ENCODE measurements at places on chromosomes 6 and 20.

DNA sequence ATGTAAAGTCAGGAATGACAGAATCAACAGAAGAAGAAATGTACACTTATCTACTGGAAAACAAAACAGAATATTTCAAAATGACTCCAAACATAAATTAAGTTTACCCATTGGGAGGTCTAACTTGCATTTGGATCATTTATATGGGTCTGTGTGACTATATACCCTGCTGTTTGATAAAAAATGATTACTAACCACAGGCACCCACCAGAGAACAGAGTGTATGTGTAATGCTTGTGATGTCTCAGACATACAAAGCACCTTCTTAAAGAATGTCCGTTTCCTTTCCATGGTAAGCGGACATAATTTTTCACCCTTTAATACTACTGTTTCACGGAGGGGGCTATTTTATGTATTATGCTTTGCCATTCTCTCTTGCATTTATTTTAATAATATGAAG lies 19.2 kb downstream of the SIM1 start:
- no peak for DNase-seq

DNA sequence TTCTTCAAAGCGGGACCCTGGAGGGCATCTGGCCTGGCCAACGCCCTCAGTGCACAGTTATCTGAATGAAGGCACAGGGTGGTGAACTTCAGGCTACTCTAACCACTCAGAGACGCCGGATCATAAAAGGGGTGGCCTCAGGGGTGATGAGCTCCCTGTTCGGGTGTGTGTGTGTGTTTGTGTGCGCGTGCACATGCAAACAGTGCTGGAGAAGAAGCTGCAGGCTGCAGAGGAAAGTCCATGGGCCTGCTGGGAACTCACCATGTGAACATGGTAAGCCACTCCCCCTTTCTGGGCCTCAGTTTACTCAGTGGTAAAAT lies 42.0 kb downstream of the KIAA1755 start:
- DNase-seq, result no peak

- DNase-seq, result no peak
Observed at GRCh38 chr6:77383026-77383425, 80.3 kb downstream of the HTR1B start.

- no peak for DNase-seq
Observed at GRCh38 chr20:64146301-64146935, 17.8 kb upstream of the MYT1 start.

GRCh38 chr6:63589952-63590411 lies 17.7 kb downstream of the LOC128125822 start:
- DNase-seq, result no peak

DNA sequence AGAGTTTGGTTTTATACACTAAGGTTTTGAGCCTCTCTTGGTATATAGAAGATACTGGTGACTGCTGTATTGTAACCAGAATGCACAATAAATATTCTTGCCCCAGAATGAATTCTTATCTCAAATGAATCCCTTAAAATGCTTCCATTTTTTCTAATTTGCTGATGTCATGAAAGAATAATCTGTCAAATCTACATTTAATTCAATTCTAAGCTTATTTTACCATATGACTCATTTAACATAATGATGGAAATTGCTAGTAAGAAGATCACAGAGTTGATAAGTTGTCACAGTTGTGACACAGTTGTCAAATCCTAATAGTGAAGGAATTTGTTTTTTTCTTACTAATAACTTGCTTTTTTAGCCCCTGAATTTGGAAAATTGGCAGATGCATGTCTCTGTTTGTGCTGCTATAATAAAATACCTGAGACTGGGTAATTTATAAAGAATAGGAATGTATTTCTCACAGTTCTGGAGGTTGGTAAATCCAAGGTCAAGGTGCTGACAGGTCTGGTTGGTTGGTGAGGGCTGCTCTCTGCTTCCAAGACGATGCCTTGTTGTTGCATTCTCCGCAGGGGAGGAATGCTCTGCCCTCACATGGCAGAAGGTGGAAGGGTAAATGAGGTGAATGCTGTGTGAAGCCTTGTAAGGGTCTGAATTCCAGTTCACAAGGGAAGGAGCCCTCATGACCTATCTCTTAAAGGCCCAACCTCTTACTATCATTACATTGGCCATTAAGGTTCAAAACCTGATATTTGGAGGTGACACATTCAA lies 4.7 kb downstream of the ECT2L start:
- DNase-seq, result no peak

DNA sequence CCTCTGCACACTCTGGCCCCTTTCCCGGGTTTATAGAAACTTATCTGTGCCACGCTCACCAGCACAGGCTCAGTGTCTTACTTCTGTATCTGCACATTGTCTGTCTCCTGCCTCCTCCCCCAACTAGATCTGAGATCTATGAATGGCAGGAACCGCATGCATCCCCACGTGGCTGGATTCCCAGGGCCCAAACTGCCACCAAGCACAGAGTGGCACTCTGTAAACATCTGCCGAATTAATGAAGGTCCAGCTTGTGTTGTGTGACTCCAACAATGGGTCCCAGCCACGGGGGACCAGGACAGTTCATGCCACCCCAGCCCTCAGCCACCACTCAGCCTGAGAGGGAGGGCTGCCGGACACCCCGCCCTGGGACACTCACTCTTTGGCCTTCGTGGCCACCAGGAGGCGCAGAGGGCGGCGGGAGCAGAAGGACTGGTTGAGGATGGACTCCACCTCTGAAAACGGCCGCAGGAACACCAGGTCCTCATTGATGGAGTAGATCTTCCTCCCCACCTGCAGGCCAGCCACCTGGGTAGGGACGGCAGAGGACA lies 171.1 kb downstream of the PREX1 start:
- DNase-seq, result no peak

DNA sequence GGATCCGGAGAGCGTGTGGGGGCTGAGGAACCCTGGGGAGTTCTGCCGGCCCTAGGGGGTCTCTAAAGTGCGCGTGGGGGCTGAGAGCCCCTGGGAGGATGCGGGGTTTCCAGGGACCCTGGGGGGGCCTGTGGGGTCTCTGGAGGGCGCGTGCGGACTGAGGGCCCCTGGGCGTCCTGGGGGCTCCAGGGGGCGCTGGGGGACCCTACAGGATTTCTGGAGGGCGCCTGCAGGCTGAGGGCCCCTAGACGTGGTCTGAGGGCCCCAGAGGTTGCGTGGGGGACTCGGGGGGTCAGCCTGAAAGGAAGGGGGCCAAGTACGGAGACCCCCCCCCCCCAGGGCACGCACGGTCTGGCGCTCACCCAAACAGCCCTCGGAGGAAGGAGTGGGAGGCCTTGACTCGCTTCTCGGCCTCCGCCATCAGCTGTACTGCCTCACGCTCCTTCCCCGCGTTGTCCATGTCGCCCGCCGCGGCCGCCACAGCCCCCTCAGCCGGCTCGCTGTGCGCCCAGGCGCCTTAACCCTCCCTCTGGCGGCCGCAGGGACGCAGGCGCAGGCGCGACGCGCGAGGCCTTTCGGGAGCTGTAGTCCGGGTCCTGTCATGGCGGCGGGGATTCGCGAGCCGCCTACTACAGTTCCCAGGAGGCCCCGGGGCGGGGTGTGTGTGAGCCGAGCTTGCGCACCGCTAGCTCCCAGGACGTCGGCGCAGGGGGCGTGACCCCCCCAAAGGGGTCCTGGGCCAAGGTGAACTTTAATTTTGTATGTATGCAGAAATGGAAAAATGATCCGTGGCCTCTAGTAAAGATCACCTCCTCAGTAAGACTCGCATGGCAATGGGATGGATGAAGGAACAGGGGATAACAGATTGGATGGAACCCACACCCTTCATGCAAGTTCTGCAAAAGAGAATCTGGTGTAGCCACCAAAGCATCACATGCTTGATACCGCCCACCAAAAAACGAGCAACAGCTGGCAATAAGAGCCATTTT lies at the start of gene NAPB:
Gene NAPB, minus strand, starts transcription at position 546 of the 989 bp plus-strand sequence. Its CDS starts 86 bp downstream, at position 460.
- DNase-seq, result peak; percentile 92

- DNase-seq, result no peak
Observed at GRCh38 chr6:85364344-85364743, 85.5 kb upstream of the NT5E start.

DNA sequence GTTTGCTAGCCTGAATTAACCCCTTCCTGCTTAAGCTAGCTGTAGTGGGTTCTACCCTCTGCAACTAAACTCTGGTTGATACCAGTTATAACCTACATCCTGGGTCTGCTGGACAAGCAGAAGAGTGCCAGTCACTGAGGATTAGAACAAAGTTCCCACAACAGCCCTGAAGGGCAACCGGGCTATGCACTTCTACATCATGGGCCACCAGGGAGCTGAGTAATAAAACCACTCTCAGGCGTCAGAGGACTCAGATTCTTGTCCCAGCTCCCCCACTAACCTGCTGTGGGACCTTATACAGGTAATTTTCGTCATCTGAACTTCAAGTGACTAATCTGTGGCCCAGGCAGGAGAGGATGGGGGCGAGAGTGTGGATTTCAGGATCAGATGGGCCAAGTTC lies 56.8 kb downstream of the EYA2 start:
- no peak for DNase-seq

DNA sequence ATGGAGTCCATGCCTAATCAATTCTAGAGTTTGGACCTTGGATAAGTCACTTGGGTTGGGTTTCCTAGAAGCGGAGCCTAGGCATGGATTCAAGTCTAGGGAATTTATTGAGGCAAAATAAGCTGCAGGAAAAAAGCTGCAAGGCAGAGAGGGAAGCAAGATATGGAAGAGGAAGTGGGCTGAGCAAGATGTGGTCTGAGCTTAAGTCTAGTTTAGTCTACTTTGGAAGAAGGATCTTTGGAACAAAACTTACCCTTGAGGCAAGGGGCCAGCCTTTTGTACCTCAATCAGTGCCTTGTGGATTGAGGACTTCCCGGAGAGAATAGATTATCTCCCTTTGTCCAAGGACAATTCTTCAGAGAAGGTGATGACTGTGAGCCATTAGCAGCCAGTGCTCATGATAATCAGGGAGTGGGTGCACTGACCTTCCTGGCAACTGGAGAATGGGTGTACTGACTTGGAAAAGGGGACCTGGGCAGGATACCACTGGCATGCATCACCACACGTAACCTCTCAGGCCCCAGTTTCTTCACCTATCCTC lies 10.9 kb downstream of the ZSCAN9 start:
- DNase-seq, result no peak

DNA sequence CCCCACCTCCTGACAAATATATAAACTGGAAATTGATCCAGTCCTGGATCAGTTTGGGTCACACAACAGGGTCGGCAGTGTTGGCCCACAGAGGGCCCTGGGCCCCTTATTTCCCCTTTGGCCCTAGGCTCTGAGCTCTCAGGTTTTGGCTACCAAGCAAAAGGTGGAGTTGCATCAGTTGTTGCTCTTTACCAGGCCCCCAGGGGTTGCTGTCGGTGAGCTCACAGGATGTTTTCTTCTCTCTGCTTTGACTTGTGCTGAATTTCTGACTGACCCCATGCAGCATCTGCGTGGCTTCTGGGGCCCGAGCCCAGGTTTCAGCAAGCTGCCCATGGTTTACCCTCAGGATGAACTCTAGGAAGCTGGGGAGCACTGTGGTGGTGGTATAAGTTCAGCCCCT lies 44.6 kb downstream of the PPARD start:
- DNase-seq, result no peak

DNA sequence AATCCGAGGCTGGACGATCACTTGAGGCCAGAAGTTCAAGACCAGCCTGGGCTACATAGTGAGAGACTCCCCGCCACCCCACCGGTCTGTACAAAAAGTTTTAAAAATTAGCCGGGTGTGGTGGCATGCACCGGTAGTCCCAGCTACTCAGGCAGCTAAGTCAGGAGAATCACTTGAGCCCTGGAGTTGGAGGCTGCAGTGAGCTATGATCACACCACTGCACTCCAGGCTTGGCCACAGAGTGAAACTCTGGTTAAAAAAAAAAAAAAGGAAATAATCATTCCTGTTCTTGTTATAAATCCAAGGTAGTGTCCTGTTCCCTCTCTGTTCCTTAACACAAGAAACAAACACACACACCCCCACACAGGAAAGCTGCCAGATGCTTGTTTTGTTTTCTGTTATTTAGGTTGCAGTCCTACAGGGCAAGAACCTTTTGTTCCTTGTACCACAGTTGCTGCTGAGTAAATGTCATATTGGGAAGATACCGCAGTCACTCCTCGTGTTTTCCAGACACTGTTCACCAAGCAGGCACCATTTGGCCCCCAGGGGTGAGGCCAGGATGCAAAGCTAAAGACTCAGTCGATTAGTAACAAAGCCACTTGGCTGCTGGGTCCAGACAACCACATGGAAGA lies 28.9 kb downstream of the ASIP start:
- no peak for DNase-seq

DNA sequence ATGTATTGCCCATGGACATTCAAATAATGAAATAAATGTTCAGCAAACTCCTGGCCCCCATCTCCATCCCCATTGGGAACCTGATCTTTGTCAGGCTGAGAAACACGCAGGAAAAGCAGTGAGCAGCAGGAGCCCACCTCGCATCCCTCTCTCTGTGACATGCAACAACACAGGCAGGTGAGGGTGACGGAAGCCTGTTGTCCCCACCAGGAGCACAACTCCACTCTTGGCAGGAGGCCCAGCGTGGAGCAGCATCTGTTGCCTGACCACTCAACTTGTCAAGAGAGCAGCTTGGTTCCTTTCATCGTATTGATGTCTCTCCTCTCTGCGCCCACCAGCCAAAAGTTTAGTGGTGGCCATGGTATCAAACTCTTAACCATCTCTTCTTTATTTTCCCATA lies 586.9 kb upstream of the ARID1B start:
- no peak for DNase-seq

GRCh38 chr6:1554141-1554475 lies 55.6 kb upstream of the FOXC1 start:
- no peak for DNase-seq

DNA sequence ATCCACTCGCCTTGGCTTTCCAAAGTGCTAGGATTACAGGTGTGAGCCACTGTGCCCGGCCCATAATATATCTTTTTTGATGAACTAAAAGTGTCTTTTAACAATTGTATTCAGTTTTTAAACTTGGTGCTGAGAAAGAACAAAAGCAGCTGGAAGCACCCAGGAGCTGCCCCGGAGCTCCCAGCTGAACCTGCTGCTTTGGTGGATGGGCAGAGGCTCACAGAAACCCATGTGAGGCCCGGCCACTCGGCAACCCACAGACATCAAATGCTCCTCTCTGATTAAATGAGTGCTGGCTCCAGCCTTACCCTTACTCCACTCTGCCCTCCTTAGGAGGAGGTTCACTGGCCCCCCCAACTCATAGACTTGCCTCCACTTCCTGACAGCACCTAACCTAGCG lies 59.4 kb upstream of the FRMD1 start:
- no peak for DNase-seq

DNA sequence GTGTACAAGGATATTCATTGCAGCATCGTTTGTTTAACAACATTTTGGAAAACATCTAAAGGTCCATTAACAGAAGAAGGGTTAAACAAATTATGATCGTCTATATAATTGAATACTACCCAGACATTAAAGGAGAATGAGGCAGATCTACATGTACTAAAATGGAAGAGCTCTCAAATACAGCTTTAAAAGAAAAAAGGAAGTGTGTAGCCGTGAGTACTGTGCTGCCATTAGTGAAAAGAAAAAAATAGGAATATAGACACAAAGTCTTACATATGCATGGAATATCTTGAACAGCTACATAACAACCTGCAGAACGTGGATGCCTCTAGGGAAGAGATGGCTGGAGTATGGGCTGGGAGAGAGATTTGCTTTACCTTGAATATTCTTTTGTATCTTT lies 37.9 kb downstream of the PRDM1 start:
- no peak for DNase-seq

Measured in stimulated activated naive CD4-positive, alpha-beta T cell treated with Interleukin-2 at 50 U/mL for 16 hours (primary cell).